ENCODE measurements at places on chromosomes 3 and 15.

- no peak for DNase-seq
Measured at GRCh38 chr3:73448761-73449301, 175.9 kb downstream of the PDZRN3 start.

DNA sequence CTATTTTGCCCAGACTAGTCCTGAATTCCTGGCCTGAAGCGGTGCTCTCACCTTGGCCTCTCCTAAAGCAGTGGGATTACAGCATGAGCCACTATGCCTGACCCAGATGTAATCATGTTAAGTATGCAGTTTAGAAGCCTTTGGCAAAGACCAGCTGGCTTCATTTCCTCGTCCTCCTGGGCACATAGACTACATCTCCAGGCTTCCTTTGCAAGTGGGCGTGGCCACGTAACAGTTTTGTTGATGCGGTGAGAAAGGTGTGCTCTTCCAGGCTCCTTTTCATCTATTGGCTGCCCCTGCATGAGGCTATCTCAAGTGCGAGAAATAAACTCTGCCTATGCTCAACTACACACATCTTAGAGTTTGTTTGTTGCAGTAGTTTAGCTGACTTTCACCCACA is 13.0 kb downstream of the SV2B start:
- no peak for DNase-seq

GRCh38 chr3:146161663-146162002 is 649 bp upstream of the PLOD2 start:
- DNase-seq = peak; percentile 27

DNA sequence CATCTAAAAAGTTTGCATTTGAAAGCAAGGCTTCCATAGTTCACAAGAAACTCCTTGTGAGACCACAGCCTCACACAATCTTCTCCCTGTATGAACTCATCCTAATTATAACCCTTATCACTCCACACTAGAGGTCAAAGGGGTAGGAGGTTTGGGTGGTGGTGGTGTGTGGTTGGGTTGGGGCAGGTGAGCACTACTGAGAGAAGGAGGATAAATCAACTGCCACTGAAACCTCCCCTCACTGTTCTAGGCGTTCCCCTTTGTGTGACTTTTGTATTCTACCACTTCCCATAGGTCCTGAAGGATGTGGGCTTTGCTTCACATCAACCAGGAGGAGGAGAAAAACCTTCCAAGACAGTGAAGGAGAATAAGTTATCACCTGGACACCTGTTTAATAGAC is 6.4 kb upstream of the AGBL1 start:
- no peak for DNase-seq

GRCh38 chr15:96746665-96747064 is 416.2 kb downstream of the NR2F2 start:
- no peak for DNase-seq

- DNase-seq = no peak
Measured at GRCh38 chr3:4680871-4681300, 187.7 kb downstream of the ITPR1 start.

- no peak for DNase-seq
Measured at GRCh38 chr3:48070030-48070429, 53.8 kb upstream of the MAP4 start.
